ENCODE measurements at places on chromosomes 1 and 21. TPM values are rescaled to one million over a fixed set of nuclear protein-coding genes. Genes with fewer than 3 reads are reported as not detected.
A peak's percentile ranks its signal among the peaks of the same experiment; 100 is the strongest.

Gene SHISA4
- total RNA-seq = 7.9 TPM

Gene TNNI3K
- total RNA-seq = 3.1 TPM

Gene S100A2
- 71.6 TPM for total RNA-seq

- DNase-seq = peak; percentile 28
Observed at GRCh38 chr1:107739201-107739600, 225.8 kb downstream of the VAV3 start.

- DNase-seq = no peak
Observed at GRCh38 chr1:112866151-112866550, 89.8 kb downstream of the SLC16A1 start.

DNA sequence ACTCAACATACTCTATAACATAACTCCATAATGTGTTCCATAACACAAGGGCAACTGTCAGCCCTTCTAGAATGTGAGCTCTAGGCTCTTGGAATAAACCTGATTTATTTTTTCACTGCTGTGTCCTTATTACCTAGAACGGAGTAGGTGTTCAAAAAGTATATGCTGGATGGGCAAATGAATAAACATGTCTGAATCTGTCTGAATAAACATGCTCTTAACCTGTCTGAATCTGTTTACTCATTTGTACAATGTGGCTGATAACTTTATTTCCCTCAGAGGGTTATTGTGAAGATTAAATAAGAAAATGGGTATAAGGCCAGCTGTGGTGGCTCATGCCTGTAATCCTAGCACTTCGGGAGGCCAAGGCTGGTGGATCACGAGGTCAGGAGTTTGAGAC lies 42.3 kb downstream of the AZIN2 start:
- no peak for DNase-seq

DNA sequence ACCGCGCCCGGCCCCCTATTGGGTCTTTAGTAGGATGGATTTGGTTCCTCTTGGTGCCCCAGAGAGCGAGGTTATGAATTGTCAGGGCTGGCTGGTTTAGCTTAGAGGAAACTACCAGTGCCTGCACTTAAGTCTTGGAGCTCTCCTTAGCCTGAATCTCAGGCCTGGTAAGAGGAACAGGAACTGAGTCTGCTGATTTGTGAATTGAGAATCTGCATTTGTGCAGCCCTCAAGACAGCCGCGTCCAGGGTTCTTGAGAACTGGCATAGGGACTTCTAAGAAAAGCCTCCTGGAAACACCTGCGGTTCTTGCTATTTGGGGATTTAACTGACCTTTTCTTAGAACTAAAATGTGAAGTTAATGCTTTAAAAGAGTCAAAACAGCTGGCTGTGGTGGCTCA lies 1.7 kb downstream of the NECAP2 start:
- DNase-seq = no peak

DNA sequence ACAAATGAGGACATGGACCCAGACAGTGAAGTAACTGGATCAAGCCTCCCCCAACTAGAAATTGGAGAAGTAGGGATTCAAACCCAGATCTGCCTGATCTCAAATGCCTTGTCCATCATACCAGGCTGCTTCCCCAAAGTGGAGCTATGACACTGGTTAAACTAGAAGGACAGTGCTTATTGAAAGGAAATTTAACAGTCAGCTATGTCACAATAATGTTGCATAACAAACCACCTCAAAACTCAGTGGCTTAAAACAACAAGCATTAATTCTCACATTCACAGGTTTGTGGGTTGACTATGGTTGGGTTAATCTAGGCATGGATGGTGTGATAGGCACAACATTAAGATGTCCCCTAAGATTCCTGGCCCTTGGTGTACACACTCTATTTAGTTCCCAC lies 107.1 kb downstream of the TAS1R2 start:
- DNase-seq = no peak

- no peak for DNase-seq
Observed at GRCh38 chr21:29832217-29832616, 107.6 kb downstream of the GRIK1 start.

DNA sequence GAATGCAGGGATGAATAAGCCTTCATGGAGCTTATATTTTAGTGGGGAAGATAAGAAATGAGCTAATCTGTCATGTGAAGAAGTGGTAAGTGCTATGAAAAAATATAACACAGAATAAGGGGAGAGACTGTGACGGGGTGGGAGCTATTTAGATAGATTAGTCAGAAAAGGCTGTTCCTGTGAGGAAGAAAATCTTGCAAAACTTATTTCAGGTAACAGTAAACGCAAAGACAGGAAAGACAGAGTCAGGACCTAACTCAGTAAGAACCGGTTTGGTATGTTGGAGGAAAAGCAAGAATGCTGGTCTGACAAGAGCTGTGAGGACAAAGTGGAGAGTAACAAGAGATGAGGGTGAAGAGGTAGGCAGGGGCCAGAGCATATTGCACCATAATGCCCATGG lies 22.0 kb downstream of the GNAI3 start:
- no peak for DNase-seq

DNA sequence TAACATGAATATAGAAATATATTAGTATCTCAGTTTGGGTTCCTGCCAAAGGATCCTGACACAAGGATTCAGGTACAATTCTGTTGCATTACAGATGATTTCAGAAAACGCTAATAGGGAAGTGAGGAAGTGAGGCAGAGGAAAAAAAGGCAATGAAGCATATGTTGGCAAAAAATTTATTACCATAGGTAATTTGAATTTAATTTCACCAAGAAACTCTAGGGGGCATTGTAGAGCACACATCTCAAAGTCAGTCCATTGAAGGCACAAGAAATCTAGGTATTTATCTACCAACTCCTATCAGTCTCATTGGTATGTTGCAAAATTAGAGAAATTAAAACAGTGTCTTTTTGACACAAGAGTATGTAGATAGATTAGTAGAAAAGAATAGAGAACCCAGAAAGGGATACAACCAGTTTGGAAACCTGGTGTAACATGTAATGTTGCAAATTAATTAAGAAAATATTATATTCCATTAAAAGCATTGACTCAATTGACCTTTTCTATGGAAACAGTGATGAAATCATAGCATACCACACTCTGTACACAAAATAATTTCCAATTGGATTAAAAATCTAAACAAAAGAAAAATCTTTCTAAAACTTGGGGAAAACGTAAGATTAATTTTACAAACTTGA lies 104.9 kb upstream of the SNX7 start:
- no peak for DNase-seq

- no peak for DNase-seq
Observed at GRCh38 chr1:209544098-209544497, 39.4 kb upstream of the CAMK1G start.

DNA sequence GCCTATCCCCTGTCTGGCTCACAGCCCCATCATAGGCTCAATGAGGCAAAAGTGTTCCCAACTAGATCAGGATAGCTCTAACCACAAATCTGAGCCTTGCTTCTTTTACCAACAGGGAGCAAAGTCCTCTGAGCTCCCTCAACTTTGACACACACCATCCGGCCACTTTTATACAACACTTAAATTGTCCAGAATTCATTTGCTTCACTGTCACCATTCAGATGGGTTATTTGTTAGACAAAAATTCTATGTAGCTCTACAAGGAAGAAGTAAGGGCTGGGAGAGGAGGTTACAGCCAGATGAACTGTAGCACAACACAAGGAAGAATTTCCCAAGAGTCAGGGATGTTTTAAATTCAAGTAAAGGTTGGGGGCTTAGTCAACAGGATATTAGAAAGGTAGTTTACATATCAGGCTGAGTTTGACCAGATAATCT lies 50.8 kb downstream of the TGFBR3 start:
- no peak for DNase-seq

- DNase-seq = no peak
Observed at GRCh38 chr1:12678350-12678749, 34.5 kb downstream of the AADACL4 start.

Measured in skin of body (tissue), 3 donors.